ENCODE measurements at places on chromosomes 7 and 10.

- no peak for DNase-seq
Observed at GRCh38 chr7:135856356-135857144, 107.9 kb upstream of the FAM180A start.

GRCh38 chr10:14560791-14561765 lies 213.6 kb downstream of the FAM107B start:
- DNase-seq: peak; percentile 82

DNA sequence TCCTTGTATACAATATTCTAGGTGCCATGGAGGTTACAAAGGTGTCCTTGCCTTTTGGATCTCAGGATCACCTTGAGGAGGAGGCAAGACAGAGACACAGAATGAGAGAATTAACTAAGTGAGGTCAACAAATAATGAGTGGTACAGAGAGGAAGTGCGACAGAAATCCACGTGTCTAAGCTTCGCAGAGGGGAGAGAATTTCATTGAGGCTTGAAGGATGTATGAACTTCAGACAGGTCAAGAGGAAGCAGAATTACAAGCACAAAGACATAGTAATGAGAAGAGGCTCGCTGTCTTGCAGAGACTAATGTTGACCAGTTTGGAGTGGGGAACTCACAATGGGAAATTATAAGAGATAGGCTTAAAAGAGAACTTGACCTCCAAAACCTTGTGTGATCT lies 308.7 kb downstream of the FRMD4A start:
- no peak for DNase-seq

GRCh38 chr10:98470850-98471249 lies 24.1 kb upstream of the HPS1 start:
- no peak for DNase-seq

GRCh38 chr7:117731455-117731854 lies 141.8 kb downstream of the CTTNBP2 start:
- DNase-seq: no peak

DNA sequence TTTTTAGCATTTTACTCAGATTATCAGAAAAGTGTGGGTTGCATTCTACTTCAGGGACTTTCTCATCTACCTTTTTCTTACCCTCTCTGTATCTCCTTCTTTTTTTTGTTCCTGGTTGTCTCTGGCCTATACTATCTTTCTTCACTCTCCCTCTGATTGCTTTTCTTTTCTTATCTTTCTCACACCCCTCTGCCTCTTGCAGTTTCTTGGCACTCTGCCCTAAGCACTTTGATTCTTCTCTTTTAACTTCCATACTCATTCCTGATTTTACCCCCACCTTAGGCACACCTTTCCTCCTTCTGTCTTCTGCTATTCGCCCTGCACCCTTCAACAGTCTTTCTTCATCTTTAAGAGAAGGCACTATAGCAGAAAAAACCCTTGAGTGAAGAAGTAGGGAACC lies 92.8 kb upstream of the HPS1 start:
- no peak for DNase-seq

GRCh38 chr10:75043256-75044131 lies 68.0 kb upstream of the SAMD8 start:
- peak; percentile 72 for DNase-seq

- peak; percentile 78 for DNase-seq
Observed at GRCh38 chr10:119305860-119306513, 98.6 kb downstream of the GRK5 start.

DNA sequence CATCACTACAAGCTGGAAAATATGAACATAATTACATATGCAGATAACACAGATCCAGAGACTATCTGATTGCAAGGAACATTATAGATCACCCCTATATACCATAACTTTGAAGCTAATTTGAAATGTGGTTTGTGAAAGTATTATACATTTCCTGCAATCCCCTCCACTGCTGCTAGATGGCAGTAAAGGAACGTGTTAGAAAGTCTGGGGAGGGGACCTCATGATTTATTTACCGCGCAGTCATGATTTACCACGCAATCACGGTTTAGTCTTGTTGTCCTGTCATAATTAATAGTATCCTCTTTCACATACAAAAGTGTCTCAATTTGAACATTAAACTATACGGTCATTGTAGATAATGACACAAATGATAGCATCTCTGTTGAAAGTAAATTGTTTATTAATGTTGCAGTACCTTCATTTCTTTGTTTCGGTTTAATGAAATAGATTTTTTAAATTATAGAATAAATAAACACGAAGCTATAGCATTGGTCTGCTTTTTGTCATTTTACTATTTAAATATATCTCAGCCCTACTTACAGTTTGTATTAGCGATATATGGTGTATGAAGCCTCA lies 145.3 kb upstream of the PRSS1 start:
- peak; percentile 70 for DNase-seq

GRCh38 chr10:20302033-20302432 lies 485.8 kb downstream of the PLXDC2 start:
- no peak for DNase-seq

GRCh38 chr7:36295090-36295489 lies 94.6 kb upstream of the ANLN start:
- no peak for DNase-seq

- DNase-seq: no peak
Observed at GRCh38 chr10:78802866-78803265, 265.9 kb upstream of the ZMIZ1 start.

- DNase-seq: no peak
Observed at GRCh38 chr7:105141068-105141467, 127.1 kb downstream of the KMT2E start.

DNA sequence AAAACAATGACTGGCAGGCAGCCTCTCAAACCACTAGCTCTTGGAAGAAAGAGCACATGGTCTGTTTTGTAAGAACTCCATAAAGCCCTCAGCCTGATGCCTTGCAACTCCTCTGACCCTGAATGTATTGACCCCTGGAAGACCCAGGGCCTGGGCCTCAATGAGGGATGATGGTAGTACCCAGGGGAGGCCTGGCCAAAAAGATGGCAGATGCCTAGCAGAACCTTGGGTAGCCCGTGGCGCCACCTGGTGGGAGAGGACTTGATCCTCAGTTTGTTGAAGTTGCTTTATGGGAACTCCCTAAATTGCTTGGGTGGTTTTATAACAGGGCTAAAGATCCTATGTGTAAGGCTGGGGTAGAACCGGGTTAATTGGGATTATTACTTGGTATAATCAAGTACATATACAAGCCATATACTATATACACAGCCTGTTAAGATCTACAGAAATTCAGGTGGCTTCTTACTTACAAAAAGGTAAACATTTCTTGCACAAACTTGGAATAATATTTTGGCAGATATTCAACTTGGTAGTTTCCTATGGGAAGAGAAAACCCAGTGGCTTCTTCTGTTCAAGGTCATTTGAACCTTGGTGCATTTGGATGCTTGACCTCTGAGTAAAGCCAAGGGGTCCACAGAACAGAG lies 95.8 kb upstream of the CACUL1 start:
- peak; percentile 45 for DNase-seq

DNA sequence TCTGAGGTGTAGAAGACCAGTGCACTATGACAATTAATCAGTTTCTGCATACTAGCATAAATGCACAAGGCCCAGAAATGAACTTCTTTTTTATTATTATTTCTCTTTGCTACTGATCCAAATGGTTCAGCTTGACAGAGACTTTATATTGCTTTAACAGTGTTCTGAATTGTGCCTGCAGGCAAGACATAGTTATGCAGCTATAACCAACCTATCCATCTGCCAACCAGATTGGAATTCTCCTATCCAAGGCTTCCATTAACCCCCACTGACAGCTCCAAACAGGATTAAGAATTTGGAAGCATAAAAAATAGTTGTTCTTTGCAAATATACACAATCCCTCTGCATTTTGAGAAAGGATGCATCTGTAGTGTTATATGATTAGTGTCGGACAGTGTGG lies 98.2 kb downstream of the BTRC start:
- no peak for DNase-seq

DNA sequence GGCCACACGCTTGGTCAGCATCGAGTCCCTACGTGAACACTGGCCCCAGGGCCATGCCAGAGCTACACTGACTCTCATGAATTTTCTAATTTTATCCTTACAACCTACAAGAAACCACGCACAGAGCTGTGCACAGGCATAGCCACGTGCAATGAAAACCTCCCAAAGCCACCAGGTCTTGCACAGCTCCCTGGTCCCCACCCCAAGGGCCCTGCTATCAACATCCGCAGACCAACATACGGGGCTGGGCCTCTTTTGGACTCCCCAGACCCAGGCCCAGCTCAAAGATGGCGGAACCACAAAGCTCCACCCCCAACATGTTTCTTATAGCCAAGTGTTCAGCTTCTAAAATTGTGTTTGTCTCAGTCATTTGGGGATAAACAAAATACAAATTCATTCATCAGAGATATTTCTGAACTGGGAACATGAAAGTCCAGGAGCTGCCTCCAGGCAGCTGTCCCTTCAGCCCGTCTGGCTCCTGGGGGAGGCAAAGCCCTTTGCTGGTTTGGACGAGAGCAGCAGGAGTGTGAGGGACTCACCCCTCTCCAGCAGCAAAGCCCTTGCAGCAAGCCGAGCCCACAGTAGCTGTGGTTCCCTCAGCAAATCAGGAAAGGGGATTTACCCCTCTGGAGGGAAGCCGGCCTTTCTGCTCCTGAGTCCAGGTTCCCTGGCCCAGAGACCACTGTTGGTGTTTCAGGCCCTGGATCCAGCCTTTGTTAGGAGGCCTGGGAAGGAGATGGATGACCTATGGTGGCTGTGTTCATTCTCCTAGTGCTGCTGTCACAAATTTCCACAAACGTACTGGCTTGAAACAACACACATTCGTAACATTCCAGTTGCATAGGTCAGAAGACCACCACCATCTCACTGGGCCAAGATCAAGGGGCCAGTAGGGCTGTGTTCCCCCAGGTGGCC lies 75.1 kb downstream of the OAT start:
- no peak for DNase-seq

DNA sequence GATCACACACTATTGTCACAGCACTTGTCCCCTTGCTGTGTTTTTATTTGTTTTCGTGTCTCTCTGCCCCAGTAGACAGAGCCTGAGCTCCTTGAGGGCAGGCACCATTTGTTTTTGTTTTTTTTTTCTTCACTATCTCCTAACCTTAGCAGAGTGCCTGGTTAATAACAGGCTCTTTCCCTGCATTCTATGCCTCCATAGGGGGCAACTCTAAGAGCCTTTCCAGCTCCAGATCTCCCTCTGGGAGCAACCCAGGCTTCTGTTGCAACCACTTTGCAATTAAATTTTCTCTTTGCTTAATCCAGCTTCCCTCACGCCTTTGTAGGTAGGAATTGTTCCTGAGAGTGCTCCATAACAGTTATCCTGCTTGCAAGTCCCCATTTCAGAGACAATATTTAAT lies 148.4 kb downstream of the PLXDC2 start:
- DNase-seq: no peak

GRCh38 chr7:5266191-5267028 lies 16.3 kb upstream of the SLC29A4 start:
- no peak for DNase-seq

DNA sequence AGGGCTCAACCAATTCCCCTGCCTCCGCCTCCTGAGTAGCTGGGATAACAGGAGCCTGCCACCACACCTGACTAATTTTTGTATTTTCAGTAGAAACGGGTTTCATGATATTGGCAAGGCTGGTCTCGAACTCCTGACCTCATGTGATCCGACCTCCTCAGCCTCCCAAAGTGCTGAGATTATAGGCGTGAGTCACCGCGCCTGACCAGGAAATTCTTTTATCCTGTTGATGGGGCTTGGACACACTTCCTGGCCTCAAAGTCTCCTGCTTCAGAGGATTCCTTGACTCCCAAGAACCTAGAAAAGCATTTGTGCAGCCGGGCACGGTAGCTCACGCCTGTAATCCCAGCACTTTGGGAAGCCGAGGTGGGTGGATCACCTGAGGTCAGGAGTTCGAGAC lies 16.2 kb downstream of the ZNF425 start:
- DNase-seq: no peak

DNA sequence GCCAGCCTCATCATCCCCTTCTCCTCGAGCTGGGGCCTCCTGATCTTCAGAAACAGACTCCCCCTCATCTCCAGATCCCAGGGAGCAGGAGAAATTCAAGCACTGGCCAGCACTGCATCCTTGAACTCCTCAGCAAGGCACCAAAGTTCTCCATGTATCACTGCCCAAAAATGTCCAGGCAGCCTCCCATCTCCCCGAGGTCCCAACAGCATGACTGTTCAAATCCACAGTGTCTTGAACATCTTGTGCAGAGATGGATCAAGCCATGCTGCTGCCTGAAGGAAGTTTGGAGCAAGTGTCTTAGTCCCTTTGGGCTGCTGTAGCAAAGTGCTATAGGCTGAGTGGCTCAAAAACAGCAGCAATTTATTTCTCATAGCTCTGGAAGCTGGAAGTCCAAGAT lies 115.5 kb upstream of the GALNT17 start:
- DNase-seq: no peak

DNA sequence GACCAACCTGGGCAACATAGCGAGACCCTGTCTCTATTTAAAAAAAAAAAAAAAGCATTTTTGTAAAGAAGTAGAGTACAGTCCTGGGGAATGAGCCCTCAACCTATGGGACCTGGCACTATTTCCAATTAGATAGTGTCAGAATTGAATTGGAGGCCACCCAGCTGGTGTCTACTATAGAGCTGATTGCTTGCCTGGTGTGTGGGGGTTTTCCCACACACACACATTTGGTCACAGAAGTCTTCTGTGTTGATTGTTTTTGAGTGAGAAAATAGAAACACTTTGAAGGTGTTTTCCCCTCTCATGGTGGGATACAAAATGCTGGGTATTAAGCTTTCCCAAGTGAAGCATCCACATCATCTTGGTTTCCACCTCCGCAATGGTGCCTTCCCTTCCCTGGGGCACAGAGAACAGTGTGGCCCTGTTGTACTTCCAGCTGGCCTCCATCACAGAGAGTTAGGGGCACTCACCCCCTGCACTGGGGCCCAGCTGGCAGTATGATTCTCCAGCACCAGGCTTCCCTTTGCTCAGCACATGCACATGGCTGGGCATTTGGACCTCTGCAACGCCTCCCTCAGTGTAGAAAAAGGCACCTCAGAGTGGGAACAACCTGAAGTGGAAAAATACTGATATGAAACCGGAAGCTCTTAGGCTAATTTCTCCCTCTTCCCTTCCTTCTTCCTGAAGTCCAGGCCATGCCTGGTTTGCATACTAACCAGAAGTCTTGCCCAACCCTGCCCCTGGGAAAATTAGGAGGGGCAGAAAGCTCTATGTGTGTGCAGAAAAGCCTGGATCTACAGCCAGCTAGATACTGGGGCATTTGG lies 10.7 kb upstream of the NFKB2 start:
- no peak for DNase-seq

- no peak for DNase-seq
Observed at GRCh38 chr7:7705318-7705717, 13.1 kb downstream of the RPA3 start.

- DNase-seq: no peak
Observed at GRCh38 chr10:113038183-113038582, 88.1 kb downstream of the TCF7L2 start.

- no peak for DNase-seq
Observed at GRCh38 chr7:51318886-51319579, 2.4 kb upstream of the COBL start.

DNA sequence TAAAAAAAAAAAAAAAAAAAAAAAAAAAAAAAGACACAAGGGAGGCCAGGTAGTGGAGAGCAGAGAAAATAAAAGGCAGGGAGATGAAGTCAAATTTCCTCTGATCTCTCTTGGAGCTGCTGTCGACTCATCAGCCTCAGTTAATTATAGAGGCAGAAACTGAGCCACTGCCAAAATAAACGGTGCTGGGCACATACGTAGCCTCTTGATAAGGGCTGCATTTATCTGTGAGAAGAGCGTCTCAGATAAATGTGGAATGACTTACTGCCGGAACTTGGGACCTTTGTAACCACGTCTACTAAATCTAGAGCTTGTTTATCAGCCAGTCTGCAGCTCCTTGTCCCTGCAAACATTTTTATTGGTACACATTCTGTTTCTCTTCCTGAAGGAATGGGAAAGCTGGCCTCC lies 162.3 kb downstream of the BAMBI start:
- no peak for DNase-seq
